HFFc6 (cell line): ENCODE measurements at places on chromosomes 7 and 10.

GRCh38 chr10:78929541-78929940 is 139.2 kb upstream of the ZMIZ1 start:
- no peak for DNase-seq

DNA sequence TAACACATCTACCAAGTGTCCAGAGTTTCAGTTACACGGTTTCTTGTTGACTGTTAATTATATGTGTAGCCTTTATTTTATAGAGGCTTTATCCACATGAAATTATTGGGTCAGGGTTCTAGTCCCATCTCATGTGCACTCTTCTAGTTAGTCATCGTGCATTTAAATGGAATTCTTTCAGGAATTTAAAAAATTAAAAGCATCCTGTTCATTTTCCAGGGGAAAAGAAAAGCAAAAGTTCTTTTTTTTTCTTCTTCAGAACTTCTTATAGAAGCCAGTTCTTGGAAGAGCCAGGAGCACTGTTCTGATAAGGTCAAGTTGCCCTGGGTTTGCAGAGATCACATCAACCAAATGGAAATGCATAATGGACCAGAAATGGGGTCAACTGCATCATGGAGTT is 324.7 kb downstream of the INHBA start:
- DNase-seq: no peak

- DNase-seq: no peak
These were observed 41.2 kb upstream of the SLC35G1 start for GRCh38 chr10:93852476-93853095.

- DNase-seq: no peak
These were observed 16.6 kb upstream of the WDFY4 start for GRCh38 chr10:48667960-48668590.

DNA sequence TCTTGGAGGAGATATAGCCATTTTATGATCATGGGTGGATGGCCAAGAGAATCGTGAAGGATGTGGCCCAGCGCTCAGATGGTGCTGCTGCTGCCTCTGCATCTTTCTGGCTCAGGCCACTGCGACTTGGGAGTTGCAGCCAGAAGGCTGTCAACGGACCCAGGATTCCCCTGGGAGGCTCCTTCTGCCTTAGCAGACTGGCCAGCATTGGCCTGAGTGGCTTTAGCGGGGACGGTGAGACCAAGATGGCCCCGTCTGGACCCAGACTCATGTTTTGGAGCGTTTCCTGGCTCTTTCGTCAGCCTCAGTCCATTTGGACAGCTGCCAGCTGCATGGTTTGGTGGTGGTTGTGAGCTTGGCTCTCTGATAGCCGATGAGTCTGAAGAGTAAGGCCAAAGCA is 97.2 kb downstream of the GALNT17 start:
- no peak for DNase-seq

DNA sequence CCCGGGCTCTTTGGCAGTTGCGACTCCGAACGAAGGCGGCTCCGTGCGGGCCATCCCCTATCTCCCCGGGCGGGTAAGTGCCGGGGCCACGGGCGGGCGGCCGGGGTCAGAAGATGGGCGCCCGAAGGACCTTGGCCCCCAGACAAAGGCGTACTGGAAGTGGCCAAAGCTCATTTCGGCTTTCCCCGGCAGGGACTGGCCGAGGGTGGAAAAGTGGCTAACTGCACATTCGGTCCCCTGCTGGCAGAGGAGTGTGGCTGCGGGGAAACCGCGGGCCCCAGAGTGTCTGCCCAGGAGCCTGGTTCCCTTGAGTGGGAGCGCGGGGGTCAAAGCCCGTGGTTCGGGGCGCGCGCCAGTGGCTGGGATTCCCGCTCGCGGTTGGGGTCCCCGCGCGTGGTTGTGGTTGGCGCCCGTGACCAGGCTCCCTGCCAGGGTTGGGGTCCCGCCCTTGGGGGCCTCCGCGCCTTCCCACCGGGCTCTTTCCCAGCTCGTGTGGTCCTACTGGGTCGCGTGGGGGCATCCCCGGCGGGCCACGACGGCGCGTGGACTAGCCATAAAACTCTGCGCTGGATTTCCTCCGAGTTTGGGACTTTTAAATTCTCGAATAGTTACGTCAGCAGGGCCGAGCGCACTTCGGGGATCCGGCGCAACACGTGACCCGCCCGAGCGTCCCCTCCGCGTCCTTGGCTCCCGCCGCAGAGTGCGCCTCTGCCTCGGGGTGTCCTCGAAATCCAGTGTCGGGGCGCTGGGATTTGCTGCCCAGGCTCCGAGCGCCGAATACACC is 124.4 kb downstream of the TACC2 start:
- DNase-seq: peak; percentile 77

DNA sequence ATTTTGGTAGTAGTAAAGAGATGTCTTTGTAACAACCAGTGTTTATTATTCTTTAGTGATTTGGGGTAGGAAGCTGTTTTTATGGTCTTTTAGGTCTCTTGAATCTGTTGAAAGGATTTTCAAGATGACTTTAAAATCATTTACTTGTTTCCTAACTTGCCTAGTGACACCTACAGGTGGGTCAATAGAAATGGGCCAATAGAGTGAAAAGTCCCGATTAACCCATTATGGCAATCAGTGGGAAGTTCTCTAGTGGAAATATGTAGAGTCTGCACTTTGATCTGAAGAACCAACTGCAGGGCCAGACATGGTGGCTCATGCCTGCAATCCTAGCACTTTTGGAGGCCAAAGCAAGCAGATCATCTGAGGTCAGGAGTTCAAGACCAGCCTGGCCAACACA is 374.7 kb upstream of the BMPER start:
- DNase-seq: no peak

DNA sequence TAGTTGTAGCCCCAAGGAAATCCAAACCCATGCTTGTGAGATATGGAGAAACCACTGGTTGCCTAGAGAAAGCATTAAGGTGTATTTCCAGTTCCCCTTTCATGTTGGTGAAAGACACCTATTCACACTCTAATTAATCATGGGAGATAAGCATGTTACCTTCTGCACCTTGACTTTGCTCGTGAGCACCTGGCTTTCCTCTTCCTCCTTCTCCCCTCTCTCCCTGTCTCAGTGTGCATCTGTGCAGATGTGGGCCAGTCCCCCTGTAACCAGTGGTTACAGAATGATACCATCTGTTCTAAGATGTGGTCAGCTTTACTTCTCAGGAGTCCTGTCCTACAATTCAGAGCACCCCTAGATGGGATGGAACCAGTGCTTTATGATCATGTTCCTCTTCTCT is 160.6 kb downstream of the LCOR start:
- no peak for DNase-seq

DNA sequence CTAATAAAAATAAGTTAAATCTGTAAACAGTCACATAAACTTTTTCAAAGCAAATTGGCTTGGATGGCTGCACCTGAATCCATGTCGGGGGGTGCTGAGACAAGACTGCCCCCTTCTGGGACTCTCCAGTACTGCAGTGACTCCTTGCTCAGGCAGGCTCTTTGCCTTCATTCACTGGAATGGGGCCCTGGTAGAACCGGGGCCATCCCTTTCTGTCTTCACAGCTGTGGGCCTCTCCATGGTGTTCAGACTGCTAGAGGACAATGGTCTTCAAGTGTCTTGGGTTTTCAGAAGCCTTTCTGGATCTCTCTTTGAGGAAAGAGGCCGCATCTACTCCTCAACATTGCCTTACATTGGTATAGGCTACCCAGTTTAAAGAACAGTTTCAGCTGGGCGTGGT is 16.1 kb upstream of the IMPDH1 start:
- peak; percentile 39 for DNase-seq

- no peak for DNase-seq
These were observed 30.1 kb downstream of the OSBPL3 start for GRCh38 chr7:24949884-24950283.

GRCh38 chr7:155763691-155764437 is 48.4 kb downstream of the SHH start:
- no peak for DNase-seq

DNA sequence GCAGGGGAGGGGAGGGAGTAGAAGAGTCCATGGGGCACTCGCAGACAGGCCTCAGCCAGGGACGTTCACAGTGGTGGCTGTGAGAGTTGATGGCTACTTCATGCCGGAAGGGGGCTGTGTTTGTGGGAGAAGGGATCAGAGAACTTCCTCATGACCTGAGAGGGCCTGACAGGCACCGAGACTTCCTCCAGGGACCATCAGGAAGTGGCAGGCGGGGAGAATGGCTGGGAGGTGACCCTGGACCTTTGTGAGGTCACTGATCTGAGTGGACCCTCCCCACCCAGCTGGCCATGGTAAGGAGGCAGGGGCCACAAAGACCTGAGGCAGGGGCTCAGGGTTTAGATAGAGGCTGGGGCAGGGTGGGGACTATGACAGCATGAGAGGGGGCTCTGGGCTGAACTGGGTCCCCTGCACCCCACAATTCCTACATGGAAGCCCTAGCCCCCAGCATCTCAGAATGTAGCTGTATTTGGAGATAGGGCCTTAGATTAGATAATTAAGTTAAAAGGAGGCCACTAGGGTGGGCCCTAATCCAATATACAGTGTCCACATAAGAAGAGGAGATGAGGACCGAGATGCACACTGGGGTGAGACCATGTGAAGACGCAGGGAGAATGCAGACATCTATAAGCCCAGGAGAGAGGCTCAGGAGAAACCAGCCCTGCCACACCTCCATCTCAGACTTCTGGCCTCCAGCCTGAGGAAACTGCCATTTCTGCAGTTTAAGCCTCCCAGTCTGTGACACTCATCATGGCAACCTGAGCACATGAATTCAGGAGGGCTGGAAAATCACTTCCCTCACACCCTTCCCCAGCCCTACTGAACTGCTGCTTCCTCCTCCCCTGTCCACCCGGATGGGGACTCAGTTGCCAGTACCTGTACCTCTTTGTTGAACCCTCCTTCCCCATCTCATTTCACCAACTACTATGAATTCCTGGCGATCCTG is 273.9 kb upstream of the ZNF32 start:
- DNase-seq: no peak

DNA sequence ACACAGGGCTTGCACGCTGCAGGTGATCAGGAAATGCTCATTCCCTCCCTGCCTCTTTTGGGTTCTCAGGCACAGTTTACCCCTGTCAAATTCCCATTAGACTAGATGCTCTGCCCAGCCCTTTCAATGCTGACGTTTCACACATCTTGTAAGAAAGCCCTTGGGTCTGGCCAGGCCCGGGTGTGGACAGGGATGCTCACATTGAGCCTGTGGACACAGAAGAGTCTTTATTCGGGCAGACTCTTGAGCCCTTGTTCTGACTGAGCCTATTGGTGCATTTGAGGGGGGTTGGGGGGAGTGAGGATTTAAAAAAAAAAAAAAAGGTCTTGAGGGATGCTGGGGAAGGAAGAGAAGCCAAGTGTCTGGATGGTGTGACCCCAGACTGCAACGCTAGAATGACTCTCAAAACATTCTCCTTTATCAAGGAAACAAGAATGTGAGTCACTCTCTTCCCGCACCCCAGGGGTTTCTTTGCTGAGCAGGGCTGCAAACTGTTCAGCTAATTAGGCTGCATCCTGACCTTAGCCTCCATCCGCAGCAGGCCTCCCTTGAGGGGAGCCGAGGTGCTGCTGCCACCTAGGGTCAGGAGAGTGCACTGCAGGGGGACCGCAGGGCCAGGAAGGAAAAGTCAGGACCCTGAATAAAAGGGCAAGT is 53.6 kb upstream of the TMEM72 start:
- DNase-seq: peak; percentile 88

- DNase-seq: no peak
These were observed 135.6 kb downstream of the ATE1 start for GRCh38 chr10:121792198-121792597.

DNA sequence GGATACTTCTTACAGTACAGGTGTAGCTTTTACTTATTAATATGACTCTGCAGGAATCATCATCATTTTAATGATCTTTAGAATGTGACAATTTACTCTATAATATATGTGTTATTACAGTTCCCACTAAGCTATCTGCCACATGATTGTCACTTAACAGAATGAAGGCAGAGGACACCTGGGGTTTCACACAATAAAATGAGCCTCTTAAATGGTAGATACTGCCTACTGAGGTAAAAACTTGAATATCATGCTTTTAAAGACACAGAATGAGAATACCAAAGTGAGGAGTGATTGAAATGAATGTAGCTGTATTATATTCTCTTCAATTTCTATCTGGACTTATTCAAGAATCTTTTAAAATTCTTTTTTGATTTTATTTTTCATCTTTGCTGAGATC is 1255.3 kb upstream of the LRRN3 start:
- no peak for DNase-seq

- no peak for DNase-seq
These were observed 43.7 kb downstream of the KCNMA1 start for GRCh38 chr10:77593771-77594470.

DNA sequence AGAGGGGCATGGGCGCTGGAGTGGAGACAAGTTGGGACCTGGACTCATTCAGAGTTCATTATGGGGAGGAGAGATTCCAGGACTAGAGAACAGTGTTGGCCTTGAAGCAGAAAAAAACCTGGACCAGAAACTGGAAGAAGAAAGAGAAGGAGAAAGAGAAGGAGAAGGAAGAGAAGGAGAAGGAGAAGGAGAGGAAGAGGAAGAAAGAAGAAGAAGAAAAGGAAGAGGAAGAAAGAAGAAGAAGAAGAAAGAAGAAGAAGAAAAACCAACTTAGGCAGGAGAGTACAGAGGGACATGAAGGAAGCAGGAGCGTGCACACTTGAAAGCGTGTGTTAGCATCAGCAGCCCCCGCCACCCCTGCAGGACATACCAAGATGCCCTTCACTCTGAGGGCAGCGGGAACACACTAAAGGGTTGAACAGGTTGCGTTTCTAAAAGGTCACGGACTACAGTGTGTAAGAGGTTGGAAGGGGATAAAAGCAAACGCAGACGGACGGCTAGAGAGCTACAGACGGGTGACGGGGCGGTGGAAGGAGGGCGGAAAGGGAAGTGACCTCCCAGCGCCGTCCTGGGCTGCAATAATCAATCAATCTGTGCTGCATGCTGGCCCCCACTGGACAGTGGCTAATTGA is 95.3 kb downstream of the SEC61G start:
- no peak for DNase-seq

DNA sequence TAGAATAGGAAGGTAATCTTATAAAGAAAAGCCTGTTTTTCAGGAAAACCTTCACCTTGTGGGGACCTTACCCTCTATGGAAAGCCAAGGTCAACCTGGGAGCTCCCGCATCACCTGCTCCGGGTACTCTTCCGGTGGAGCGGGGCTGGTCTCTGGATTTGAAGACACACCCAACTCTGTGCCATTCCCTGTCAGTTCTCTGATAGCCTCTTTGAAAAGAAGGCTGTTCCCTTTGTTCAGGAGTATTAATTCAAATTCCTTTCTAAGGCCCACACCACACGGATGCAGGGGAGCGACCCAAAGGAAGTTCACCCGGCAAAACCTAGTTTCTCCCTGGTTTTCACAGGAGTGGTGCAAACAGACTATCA is 10.7 kb downstream of the CTBP2 start:
- DNase-seq: no peak

DNA sequence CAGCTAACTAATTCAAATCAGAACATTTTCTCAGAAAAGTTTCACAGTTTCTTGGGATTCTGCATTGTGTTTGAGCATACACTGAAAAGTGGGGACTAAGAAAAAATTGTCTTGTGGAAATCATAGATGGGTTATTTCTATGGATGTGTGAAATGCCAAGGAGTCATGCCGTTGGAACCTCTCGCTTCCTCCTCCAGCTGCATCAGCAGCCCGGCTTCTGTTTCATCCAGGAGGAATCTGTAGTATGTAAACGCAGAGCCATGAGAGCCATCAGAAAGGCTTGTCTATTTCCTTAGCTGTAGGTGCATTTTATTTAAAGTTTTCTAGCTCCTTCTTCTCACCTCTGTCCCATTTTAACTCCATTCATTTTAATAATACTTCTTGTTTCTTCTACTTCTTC is 1144.1 kb downstream of the GATA3 start:
- DNase-seq: peak; percentile 49
